Activated CD4-positive, alpha-beta T cell treated with anti-CD3 and anti-CD28 coated beads, Interleukin-10, Interleukin-2, amounts not matched to agents 100 ng/mL and 50 ng/mL, durations not matched to agents 16 hours and 8 hours (primary cell): ENCODE measurements at places on chromosomes 2 and 18.

- DNase-seq = no peak
Measured at GRCh38 chr2:83323038-83323437, 1136.0 kb downstream of the SUCLG1 start.

- no peak for DNase-seq
Measured at GRCh38 chr2:75716406-75716805, 5.7 kb upstream of the GCFC2 start.

DNA sequence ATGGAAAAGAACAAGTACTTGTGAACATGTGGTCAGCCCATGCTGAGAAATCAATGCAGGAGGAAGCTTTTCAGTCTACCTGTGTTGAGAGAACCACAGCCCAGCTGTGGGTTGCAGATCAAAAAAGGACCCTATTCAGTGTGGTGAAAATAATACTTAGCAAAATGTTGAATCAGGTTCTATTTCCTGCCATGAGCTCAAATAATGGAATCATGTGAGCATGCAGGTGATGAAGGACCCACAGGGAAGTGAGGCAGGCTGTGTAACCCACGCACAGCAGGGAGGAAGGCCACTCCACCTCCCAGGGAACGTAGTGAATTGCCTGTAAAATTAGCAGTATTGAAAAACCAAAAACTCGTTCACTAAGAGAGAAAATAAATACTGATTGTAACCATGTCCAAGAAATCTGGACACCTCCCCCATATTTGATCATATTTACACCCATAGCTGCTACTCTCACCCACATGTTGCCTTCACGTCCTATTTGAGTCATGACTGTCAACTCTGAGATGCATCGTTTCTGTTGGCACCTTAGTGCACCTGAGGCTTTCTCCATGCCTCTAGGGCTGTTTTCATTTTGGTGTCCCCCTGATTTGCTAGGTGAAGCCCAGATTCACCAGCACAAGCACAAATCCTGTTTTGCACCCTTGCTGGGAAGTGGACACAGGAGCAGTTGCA, 20.5 kb upstream of the BCL2L11 start:
- peak; percentile 45 for DNase-seq

- DNase-seq = no peak
Measured at GRCh38 chr2:116879650-116880160, 934.8 kb upstream of the DDX18 start.

GRCh38 chr2:198326431-198326830, 522.0 kb downstream of the PLCL1 start:
- DNase-seq = peak; percentile 25

DNA sequence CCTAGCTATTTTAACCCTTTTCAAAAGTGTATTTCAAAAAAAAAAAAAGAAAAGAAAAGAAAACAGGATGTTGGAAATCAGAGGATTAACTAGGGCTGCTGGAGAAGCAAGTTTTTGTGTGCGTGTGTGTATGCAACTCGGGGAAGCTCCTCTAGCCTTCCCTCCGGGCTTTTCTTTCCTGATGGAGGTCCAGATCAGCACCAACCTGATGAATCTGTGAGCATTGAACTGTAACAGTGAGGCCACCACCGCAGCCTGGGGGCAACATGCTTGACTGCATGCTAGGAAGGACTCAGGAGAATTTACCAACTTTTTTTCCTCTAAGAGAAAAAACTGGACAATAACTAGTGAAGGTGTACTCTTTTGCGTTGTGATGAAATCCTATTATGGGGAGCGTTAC, 2.3 kb downstream of the OBSL1 start:
- no peak for DNase-seq

DNA sequence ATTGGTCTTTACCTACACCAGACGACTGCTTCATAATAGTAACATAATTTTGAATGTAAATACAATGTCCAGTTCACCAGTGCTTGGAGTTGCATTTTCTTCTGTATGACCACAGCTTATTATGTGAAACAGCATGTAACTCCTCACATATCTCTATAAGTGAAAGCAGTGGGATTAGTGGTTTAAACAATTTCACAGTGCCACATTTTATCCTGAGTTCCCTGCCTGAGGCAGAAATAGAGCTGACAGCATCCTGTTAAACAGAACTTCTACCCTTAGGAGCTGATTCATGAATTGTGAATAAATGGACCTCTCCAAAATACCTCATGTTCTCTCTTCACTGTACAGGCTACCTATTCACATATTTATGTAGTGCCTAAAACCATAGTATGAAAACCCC, 542.3 kb upstream of the VWC2L start:
- no peak for DNase-seq

DNA sequence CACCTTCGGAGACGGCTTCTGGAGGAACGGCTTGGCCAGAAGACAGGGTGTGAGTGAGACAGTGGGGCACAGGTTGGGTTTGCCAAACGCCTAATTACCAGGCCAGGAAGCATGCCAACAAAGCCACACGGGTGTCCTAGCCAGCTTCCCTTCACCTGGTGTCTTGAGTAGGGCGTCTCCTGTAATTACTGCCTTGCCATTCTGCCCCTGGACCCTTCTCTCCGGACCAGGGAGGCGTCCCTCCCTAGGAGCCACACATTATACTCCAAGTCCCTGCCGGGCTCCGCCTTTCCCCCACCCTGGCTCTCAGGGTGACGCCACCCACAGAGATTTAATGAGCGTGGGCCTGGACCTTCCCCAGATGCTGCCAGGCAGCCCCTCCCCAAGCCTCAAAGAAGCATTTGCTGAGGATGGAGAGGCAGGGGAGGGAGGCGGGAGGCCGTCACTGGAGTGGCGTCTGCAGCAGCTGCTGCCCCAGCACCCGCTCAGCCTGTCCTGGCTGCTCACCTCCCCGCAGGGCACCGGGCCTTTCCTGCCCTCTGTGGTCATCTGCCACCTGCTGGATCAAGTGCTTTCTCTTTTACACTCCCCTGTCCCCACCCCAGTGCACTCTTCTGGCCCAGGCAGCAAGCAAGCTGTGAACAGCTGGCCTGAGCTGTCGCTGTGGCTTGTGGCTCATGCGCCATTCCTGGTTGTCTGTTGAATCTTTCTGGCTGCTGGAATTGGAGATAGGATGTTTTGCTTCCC, 20.7 kb downstream of the FOSL2 start:
- DNase-seq = no peak

DNA sequence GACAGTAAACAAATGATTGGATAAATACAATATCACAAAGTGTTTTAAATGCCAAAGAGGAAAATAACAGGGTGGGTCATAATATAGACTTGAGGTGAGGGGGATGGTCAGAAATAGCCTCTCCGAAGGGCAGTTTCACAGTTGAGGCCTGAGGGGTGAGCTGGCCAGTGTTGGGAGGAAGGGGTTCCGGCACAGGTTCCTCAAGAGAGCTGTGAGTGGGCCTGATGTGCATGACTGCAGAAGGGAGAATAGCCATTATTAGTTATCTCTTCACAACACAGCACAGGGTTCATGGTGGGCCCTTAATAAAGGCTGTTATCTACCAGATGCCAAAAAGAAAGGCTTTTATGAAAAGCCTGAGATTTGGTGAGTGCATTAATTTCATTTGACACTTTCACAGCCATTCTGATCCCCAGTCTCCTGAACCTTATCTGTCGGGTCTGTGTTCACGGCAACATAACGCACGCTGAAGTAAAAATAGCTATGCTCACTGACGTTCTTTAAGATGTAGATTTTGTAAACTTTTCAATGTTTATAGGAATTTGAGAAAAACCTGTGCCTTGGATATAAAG, 39.6 kb downstream of the POLR1A start:
- no peak for DNase-seq

GRCh38 chr2:24793761-24794435, 673 bp downstream of the CENPO start:
- peak; percentile 26 for DNase-seq

GRCh38 chr18:25672490-25672889, 320.5 kb upstream of the ZNF521 start:
- no peak for DNase-seq

- no peak for DNase-seq
Measured at GRCh38 chr2:98565941-98566340, 42.4 kb downstream of the COA5 start.

DNA sequence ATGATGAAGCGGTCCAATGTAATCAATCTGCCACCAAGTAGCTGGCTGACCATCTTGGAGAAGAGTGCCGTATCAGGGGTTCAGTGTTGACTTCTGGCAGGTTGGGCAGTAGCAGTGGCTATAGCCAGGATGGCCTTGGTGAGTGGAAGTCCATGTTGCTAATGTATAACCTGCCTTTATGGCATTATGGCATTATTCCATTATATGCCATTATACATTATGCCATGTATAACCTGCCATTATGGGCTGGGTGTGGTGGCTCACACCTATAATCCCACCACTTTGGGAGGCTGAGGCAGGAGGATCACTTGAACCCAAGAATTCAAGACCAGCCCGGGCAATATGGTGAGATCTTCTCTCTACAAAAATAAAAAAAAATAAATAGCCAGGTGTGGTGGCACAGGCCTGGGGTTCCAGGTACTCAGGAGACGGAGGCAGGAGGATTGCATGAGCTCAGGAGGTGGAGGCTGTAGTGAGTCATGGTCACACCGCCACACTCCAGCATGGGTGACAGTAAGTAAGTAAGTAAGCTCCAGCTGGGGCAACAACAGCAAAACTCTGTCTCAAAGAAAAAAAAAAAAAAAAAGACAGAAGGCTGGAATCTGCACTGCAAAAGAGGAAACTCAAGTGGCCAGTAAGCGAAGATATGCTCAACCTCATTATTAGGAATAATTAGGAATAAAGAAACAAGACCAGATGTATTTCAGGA, 24.4 kb upstream of the EMILIN2 start:
- DNase-seq = no peak

GRCh38 chr2:227344231-227344630, 19.2 kb downstream of the MFF start:
- no peak for DNase-seq

- DNase-seq = peak; percentile 87
Measured at GRCh38 chr18:48928787-48929186, 22.0 kb downstream of the SMAD7 start.

DNA sequence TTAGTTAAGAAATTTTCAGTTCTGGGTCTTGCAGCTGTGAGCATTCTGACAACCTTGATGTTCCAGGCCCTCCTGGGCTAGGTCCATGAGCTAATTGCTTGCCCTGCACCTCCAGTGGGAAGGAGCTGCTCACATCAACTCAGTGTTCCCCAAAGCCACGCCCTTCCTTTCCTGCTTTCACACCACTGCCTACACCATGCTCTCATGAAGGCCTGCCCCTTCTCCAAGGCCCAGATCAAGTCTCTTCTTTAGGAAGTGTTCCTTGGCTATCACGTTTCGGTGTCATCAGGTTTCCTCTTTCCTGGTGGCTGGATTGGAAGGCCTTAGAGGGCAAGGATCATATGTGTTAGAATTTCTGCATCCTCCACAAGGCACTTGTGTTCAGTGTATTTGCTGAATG, 18.8 kb downstream of the TMEM127 start:
- no peak for DNase-seq
